ENCODE measurements at places on chromosomes 4 and X.

- no peak for DNase-seq
These were observed 110.2 kb upstream of the CYSLTR1 start for GRCh38 chrX:78437621-78438020.

- no peak for DNase-seq
These were observed 162.6 kb upstream of the FAM47A start for GRCh38 chrX:34294665-34295064.

DNA sequence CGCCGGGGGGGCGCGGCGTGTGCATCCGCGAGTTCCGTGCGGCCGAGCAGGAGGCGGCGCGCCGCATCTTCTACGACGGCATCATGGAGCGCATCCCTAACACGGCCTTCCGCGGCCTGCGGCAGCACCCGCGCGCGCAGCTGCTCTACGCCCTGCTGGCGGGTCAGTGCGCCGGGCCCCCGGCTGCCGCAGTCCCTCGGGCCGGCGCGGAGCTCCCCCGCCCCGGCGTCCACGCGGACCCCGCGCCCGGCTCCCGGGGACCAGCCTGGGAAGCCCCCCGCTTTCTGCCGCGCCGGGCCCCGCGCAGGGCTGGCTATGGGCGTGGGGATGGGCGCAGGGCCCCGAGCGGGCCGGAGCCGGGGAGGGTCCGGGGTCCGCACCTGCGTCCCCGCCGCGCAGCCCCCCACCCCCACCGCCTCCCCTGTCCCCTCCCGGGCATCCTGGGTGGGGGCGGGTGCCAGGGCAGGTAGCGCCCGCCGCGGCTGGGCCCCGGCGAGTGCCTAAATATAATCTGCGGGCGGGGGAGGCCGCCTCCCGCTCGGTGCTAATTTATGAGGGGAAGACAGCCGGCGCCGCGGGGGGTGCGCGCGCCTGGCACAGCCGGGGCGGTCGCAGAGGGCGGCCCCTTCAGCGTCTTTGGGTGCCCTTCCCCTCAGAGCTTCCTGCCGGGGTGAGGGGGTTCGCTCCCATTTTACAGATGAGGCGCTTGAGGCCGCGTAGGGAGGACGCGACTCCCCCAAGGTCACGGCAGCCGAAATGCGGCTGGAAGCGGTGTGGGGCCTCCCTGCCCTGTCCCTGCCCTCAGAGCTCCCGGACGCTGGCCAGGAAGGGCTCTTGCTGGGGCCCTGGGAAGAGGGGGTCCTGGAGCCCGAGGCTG, 837 bp downstream of the NAT8L start:
- DNase-seq = peak; percentile 49

- no peak for DNase-seq
These were observed 29.0 kb downstream of the ACOX3 start for GRCh38 chr4:8411351-8412180.

- DNase-seq = no peak
These were observed 65.0 kb upstream of the DDX60 start for GRCh38 chr4:168383510-168383909.

GRCh38 chr4:133483600-133484246, 334.6 kb downstream of the PCDH10 start:
- DNase-seq = no peak

GRCh38 chrX:133924548-133924947, 60.8 kb downstream of the GPC3 start:
- DNase-seq = no peak

- DNase-seq = no peak
These were observed 47.6 kb downstream of the FBXW7 start for GRCh38 chr4:152488246-152488645.

- no peak for DNase-seq
These were observed 39.9 kb upstream of the CYP4V2 start for GRCh38 chr4:186151499-186151898.

GRCh38 chrX:109274806-109275205, 207.1 kb downstream of the GUCY2F start:
- DNase-seq = no peak

DNA sequence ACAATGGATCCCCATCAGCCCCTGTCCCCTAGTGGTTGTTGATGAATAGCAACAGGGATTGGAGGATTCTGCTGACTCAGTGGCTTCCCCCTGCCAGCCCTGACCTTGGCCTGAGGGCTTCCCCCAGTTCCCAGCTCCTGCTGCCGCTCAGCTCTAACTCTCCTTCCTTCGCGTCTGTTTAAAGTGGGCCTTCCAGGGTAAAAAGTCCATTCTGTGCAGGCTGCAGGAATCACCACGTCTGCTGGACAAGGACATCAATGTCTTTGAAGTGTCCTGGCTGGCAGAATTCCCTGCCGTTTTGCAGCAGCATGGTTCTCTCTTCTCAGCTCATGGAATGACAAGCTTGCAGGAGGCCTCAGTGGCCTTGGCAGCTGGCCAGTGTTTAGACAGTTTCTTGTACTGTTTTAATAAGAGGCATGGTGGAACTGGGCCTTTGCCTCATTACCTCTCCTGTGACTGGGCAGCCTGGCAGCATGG, 152.5 kb upstream of the STX18 start:
- DNase-seq = no peak

DNA sequence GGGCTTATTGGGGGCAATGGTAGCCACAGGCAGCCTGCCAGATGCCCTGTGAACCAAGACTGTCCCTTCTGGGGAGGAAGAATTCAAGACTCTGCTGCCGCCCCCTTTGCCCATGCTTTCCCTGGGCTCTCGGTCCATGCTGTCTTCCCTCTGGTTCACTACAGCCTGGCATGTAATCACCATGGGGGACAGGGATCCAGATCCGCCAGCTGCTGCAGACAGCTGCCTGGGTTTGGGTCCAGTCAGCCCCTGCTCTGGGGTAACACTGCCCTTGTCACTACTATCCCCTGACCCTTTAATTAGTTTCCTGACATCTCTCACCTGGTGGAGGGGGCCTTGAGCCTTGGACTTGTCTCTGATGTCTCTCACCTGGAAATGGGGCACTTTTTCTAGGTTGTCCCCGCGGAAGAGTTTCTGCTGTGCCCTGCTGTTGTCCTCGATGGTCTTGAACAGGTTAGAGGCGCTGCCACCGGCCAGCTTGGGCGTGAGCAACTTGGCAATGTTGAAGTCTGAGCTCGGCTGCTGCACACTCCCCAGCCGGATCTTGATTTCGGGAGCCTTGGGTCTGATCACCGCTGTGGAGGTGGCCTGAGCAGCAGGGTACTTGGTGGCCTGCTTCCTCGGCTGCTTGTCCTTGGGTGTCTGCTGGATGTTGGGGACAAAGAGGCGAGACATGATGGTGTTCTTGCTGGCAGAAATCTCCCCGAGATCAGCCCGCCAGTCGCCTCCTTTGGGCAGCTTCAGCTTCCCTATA, 6.4 kb downstream of the C4orf54 start:
- no peak for DNase-seq

GRCh38 chr4:81722290-81722851, 250.7 kb upstream of the RASGEF1B start:
- DNase-seq = no peak

DNA sequence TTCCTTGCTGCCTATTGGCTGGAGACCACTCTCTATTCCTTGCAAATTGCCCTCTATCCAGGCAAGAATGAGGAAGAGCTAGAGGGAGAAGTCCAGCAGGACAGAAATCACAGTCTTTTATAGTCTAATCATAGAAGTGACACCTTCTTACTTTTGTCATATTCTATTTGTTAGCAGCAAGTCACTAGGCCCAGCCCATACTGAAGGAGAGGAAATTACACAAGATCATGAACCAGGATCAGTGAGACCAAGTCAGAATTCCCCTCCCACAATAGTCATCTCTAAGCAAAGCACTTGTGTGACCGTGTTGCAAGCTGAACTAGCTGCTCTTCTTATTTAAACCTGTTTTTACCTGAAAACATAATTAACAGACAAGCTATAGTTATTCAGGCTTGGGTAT, 317.7 kb downstream of the INPP4B start:
- DNase-seq = no peak

GRCh38 chrX:154051201-154051810, 31.6 kb upstream of the IRAK1 start:
- peak; percentile 81 for DNase-seq

GRCh38 chr4:86043755-86044592, 315.9 kb downstream of the MAPK10 start:
- peak; percentile 7 for DNase-seq

DNA sequence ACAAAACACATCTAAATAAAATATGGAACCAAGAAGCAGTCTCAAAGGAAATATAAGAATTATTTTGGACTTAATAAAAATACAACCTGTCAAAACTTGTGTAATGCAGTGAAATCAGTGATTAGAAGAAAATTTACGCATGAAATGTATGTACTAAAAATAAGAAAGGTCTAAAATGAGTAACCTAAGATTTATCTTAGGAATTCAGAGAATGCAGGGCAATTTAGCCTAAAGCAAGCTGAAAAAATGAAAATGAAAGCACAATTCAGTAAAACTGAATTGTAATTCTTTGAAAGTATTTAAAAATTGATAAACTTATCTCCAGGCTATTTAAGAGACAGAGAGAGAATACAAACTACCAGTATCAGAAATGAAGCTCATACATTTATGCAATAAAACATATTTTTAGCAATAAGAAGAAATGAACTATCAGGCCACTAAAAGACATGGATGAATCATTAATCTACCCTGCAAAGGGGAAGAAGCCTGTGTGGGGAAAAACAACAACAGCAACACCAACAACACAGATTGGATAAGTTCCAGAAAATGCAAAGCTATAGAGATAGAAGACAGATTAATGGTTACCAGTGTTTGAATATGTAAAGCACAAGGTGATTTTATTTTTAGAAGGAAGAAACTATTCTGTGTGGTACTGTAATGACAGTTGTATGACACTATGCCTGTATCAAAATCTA, 442.0 kb upstream of the ADGRL3 start:
- DNase-seq = no peak

- no peak for DNase-seq
These were observed 39.8 kb upstream of the POF1B start for GRCh38 chrX:85419293-85419692.

DNA sequence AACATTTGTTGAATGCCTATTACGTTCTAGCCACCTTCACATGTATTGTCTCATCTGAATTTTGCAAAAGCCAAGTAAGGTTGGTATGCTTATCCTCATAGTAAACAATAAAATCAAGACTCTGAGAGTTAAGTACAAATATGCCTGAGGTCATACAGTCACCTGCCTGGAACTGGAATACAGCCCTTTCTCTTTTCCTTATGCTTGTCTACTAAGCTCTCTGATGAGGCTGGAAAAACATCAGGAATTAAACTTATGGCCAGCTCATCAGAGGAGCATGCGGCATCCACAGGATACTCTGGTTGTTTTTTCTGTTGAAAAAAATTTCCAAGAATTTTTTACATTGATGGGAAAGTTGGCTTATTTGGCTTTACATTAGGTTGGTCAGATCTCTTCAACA, 35.5 kb downstream of the NCAPG start:
- DNase-seq = no peak

Measured in activated CD4-positive, alpha-beta T cell treated with anti-CD3 and anti-CD28 coated beads for 36 hours (primary cell).